Stimulated activated CD8-positive, alpha-beta memory T cell treated with anti-CD3 and anti-CD28 coated beads, Interleukin-4, amount 100 ng/mL, for 1 hour (primary cell): ENCODE measurements at places on chromosomes 4 and X.

DNA sequence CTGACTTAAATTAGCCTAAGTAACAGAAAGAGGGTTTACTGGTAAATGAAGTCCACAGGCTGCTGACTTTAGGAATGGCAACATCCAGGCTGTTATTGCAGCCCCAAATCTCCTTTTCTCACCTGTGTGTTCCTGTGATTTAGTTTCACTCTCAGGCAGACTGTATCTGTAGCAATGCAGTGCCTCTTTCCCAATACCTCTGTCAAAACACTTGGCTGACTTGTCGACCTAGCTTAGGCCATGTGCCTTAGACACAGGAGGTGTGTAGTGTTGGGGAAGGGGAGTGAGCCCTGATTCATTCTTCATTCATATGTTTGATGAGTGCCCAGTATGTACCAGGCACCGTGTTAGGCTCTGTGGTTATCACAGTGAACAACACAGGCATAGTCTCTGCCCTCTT lies 46.9 kb downstream of the JADE3 start:
- no peak for DNase-seq

DNA sequence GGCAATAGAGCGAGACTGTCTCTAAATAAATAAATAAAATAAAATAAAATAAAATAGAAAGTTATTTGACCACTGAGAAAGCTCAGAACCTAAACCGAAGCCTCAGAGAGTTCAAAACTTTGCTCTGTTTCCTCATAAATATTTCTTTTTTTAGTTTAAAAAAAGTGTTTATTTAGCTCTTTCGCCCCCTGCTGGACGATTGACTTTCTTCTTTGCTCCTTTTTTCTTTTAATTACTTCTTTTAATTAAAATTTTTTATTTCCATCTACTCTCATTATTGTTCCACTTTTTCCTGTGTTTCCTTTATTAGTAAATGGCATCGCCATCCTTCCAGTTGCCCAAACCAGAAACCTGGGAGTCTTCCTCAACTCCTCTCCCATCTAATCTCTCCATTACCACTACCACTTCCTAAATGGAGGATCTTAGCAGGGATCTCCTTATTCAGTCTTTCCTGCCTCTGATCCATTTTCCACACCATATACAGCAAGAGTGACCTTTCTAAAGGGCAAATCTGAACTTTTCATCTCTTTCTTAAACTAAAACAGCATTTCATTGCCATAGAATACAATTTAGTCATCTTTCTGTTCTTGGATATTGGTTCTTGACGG lies 728 bp upstream of the IL13RA2 start:
- DNase-seq = no peak

DNA sequence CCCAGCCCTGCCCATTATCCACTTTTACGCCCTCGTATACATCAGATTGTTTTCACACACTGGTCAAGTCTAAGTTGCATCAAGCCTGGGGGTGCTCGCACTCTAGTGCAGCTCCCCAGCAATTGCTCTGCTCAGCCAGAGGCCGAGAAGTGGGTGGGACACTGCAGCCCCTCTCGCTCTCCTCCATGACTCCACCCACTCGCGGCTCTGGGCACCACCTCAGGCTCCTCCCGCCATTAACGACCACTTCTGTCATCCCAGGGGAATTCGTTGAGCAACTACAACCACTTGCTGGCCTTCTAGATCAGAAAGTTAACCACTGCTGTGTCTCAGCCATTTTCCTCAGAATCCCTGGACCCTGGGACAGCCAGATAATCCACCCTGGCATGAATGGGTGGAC lies 53.6 kb downstream of the ETNPPL start:
- DNase-seq = no peak

GRCh38 chrX:38661561-38661960 lies 100.2 kb downstream of the TSPAN7 start:
- DNase-seq = no peak
